ENCODE measurements at places on chromosomes 12 and 14.

DNA sequence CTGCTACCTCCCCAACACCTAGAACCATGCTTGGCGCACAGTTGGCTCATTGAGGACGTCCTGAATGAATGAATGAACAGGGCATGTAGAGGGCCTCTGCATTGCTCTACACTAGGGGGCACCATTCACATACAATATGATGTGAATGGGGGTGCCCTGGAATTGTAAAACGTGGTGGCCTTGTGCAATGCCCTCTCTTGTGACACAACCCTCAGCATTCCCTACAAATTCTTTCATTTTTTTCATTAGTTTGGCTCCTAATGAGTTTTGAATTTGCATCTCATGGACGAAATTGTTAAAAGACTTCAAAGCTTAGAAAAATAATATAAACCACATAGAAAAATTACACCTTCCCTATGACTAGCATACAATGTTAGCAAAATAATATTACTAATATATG is 2.3 kb upstream of the DIO2 start:
- DNase-seq, result no peak

GRCh38 chr12:32896432-32897280 is at the start of gene PKP2:
Gene PKP2 (minus strand): TSS chr12:32896777. CDS start chr12:32896731, 46 bp downstream.
- DNase-seq, result no peak

DNA sequence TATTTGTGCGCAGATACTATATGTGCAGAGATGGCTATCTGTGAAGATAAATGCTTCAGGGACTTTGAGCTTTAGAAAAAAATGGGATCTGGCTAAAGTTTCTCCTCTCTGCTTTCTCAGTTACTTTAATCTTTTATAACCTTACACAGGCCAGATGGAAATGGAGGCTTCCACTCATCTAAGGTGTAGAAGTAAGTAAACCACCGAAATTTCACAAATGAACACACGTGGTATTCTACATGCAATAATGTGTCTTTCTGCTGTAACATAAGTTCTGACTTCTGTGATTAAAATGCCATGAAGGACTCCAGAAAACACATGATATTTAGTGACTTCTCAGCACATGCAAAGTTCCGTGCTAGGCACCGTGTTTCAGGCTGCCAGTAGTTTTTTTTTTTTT is 99.1 kb upstream of the FOXN3 start:
- no peak for DNase-seq

DNA sequence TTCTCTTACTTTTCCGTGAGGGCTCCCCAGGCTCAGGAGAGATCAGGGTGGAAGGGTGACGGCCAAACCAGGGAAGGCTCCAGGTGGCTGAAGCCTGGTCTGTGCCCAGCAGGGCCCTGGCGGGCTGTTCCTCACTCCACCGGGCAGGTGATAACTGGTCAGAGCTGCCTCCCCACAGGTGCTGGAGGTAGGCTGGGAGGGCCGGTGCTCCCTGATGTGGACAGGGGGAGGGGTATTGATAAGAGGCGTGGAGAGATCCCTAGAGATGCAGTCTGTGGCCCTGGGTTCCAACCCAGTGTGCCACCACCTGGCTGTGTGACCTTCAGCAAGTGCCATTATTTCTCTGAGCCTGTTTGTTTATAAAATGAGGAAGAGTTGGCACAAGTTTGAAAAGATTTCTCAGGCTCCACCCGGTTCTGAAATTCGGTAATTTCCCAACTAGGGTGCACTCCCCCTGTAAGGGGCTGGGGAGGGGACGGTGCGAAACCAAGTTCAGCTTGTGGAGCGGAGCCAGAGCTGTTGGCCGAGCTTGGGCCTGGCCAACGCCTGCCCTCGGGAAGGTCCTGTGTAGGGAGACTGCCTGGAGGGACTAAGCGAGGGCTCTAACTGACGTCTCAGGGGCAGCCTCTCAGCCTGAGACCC is 1.0 kb upstream of the NR4A1 start:
- DNase-seq, result no peak

DNA sequence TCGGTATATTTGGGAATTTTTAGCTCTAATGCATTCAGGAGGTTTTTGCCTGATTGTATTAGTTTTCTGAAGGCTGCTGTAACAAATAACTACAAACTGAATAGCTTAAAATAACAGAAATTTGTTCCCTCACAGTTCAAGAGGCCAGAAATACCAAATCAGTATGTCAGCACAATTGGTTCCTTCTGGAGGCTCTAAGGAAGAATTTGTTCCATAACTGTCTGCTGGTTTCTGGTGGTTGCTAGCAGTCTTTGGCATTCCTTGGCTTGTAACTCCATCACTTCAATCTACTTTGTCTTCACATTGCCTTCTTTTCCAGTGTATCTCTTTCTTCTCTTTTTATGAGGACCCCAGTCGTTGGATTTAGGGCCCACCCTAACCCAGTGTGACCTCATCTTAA is 21.3 kb downstream of the TMTC3 start:
- DNase-seq, result no peak

GRCh38 chr12:9753498-9753897 is 7.2 kb downstream of the CD69 start:
- DNase-seq, result no peak

DNA sequence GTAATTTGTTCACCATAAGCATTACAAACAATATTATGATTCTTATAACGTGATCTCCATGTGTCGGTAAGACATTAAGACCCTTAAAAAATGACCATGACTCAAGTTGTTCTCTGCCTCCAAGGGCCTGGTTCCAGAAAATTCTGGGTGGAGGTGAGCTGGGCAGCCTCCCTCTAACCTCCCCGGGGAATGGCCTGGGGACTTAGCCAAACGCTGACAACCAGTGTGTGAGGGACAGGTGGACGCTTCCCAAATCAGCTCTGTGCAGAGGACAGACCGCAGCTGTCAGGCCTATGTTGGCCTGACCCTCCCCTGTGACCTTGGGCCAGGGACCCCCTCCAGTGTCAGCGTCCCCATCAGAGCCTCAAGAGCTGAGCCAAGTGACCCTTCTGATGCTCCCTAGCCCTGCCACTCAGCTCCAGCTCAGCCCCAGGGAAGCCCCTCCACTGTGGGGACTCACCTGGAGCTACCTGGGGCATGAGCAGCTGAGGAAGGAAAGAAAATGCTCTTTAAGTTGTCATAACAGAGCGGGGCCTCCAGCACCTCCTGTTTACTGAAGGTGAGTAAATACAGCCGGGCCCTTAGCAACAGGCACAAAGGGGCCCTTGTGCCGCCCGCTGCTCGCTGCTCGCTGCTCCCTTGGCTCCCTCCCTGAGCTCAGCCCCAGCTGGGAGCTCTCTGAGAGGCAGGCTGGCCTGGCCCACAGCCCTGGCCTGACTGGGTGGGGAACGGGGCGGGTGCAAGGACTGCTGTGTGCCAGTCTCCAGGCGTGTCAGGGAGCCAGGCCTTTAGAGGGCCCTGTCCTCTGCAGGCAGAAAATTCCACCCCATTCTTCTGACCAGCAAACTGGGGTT is 116.6 kb downstream of the CALM1 start:
- DNase-seq, result no peak

DNA sequence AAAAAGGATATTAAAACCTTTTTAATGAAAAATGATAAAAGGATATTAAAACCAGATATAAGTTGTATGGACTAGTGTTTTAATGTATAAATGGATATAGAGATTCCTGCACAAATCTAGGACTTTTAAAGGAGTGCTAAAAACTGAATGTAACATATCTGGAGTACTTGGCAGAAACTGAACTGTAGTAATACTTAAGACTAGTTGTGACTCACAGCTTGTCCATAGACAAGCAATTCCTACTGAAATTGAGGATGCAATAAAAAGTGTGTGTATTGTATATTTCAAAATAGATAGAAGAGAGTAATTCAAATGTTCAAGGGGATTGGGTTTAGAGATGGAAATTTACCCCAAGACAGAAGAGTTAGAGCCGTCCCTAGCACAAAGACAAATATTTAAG is 59.6 kb downstream of the FBXO33 start:
- DNase-seq, result no peak

DNA sequence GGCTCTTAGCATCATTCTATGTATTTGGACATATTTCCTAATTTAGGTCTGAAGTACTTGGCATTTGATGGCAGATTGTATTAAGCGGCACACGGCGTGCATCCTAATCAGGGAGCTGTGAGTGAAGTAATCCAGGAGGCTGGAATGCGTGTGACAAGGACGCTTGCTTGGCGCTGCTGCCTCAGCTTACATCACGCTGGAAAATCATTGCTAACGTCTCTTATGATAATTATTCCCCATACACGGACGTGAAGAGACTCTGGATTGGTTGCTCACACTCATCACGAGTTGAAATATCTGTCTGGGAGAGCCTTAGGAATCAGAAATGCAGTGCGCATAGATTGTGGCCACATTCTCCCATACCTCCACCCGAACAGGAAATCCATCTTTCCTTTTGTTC is 85.3 kb downstream of the FBXW8 start:
- DNase-seq, result no peak

DNA sequence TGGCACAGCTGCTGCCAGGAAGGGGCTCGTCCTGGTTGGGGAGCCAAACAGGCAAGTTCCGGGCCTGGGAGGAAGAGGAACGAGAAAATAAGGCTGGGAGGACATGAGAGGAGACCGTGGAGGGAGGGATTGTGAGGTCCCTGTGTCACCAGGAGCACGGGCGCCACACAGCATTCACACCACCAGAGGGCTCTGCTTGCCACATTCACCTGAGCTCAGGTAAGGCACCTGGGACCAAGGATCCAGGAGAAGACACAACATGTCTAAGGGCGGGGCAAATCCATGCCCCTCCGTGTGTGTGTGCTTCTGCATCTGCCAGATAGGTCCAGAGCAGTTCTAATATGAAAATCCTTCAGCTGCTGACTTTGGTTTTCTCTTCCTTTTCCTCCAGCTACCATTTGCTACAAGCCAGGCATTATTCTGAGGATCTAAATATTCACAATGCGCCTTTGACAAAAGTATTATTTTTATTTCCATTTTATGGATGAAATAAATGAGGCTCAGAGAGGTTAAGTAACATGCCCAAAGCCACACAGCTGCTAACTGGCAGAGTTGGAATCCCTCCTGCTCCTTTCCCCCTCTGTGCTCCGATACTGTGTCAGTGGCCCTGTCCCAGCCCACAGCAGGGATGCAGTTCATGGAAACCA is 14.6 kb downstream of the RAPGEF3 start:
- peak; percentile 34 for DNase-seq

GRCh38 chr12:9735601-9736000 is 2.7 kb upstream of the CLECL1 start:
- no peak for DNase-seq

DNA sequence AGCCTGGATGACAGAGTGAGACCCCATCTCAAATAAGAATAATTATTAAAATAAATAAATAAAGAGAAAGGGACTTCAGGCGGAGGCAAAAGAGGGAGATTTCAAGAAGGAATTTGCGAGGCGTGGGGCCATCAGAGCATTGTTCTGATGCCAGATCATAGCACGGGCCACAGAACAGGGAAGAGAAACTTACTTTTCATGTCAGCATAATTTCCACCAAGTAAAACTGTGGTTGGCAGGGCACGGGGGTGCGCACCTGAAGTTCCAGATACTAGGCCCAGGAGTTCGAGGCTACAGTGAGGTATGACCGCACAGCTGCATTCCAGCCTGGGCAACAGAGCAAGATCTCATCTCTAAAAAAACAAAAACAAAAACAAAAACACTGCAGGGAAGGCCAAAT is 11.0 kb upstream of the PLBD1 start:
- DNase-seq, result no peak

DNA sequence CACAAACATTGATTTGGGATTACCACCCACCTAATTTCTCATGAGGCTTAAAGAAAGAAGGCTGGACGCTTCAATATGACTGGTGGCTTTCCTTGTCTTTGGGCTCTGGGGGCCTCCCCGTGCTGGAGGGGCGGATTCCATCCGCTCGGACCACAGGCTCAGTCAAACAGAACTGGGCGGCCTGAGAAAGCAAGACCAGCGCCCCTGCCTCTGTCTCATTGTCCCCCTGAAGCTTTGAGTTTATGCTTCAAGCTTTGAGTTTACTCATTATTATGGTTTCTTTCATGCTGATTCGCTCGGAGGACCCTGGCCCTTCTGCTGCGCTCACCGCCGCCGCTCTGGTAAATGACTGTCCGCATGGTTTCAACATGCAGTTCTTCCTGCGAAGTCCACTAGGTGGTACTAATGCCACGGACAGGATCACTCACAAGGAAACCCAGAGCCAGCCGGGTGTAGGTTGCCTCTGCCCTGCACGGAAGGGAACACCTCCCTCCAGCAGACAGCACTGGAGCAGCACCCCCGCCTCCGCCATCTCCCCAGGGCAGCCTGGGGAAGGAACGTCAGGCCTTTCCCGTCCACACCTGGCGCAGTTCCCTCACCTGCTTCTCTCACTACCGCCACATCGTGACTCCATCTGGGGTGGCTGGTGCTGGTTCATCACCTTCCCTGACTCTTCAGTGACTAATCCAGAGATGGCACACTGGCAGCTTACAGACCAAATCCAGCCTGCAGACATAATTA is 13.2 kb upstream of the TIGAR start:
- DNase-seq, result no peak

DNA sequence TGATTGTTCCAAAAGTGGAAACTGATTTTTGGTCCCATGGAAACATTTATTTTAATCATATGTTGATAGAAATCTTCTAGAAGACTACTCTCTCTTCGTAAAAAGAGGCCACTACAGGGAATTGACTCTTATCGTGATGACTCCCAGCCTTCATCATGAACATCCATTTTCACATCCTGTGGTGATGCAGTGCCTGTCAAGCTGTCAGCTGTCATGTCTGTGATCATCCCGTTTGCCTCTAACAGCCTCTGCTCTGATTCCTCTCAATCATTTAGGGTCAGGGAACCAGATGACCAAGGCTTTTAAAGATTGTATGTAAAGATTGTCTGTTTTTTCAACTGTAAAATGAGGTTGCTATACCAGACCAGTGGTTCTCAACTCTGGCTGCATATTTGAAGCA is 419.0 kb upstream of the MGAT4C start:
- no peak for DNase-seq

DNA sequence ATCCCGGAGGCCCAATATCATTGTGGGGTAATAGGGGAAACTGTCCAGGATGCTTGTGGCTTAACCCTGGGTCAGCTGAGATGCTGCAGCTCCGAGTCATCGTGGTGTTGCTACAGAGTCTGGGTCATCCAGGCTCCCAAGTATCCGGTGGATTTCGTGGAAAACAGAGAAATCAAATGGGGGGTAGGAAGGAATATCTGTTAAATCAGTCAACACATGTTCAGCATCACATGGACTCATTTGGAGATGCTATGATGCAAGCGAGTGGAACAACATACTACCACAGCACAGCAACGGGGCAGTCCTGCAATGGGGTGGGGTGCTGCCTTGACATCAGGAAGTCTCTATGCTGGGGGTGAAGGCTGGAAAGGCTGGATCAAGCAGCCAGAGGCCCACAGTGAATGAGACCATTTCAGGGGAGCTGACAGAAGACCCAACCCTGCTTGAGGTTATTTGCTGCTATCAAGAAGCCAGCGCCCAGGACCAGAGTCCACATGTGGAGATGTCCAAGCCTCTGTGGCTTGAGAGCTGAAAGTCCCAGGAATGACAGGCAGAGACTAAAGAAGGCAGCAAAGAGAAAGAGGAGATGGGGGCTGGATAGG is 22.9 kb downstream of the VDR start:
- DNase-seq, result no peak

GRCh38 chr12:16555630-16556029 is 50.3 kb downstream of the LMO3 start:
- DNase-seq, result no peak

- DNase-seq, result no peak
Measured at GRCh38 chr12:130847112-130847511, 8.1 kb upstream of the STX2 start.

GRCh38 chr14:22466491-22466890 is 122.5 kb downstream of the DAD1 start:
- no peak for DNase-seq

Measured in activated CD4-positive, CD25-positive, alpha-beta regulatory T cell treated with anti-CD3 and anti-CD28 coated beads, Interleukin-2, amount 50 U/mL, for 16 hours (primary cell).